ENCODE measurements at places on chromosomes 12 and 14.

DNA sequence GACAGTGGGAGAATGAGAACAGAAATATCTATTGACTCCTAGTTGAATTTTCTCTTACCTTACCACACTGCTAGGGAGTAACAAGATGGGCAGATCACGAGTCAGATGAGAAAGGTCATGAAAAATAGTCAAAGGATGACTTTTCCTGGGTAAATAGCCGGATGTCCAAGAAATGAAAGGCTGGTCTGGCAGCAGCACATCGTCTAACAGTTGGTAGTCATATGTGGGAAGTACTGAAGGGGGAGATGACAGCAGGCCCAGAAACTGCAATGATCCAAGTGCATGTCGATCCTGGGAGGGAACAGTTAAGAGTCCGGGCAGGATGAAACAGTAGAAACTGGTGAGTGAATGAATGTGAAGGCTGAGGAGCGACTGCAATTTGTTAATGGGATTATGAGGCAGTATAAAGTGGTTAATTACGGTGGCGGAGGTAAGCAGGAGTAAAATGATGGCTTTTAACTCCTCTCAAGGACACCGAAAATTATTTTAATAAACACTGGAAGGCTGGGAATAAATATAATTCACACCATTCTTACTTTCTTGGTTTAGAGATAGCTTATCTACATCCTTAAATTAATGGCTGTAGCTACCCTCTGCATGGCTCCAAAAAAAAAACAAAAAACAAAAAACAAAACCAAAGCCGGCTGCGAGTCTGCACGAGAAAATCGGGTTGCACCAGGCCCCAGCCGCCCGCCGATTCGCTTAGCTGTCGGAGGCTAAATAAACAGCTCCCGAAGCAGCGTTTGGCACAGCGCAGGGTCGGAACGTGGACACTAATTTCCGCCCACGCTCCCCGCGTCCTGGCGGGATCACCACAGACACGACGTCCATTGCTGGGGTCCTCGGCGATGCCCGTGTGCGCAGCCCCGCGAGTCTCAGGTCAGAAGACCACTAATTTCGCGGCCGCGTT is 1.0 kb upstream of the ERC1 start:
- DNase-seq, result peak; percentile 64

DNA sequence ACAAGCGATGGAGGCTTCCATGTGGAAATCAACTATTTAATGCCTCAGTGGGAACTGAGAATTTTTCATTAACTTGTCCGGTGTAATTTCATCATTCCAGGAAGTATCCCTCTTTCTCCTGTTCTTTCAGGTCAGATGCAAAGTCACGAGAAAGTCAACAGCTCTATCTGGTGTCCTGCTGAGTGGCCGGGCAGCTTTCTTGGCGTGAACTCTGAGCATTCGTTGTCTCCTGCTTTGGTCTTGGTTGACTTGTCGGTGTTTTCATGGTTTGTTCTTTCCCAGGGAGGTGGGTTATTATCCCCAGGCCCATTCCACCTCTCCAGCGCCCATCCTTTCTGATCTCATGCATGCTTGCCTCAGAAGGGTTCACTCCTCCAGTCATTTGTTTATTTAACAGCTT is 149.1 kb downstream of the GLT1D1 start:
- DNase-seq, result no peak

DNA sequence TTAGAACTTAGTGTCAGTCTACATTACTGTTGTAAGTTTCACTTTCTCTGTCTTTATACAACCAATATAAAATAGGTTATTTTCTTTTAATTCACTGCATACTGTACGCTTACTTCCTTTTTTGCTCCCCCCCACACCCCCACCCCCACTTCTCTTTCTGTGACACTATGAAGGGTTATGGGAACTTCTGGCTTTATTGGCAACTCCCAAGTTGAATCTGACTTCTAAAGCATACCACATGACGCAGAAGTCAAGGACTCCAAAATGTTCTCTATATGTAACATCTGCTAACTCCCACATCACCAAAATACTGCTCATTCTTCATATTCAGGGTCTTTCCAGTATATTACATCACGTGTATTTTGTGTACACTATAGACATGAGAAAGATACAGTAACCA is 81.2 kb upstream of the ATXN7L3B start:
- no peak for DNase-seq

- no peak for DNase-seq
Observed at GRCh38 chr14:89457007-89457406, 40.0 kb upstream of the FOXN3 start.

DNA sequence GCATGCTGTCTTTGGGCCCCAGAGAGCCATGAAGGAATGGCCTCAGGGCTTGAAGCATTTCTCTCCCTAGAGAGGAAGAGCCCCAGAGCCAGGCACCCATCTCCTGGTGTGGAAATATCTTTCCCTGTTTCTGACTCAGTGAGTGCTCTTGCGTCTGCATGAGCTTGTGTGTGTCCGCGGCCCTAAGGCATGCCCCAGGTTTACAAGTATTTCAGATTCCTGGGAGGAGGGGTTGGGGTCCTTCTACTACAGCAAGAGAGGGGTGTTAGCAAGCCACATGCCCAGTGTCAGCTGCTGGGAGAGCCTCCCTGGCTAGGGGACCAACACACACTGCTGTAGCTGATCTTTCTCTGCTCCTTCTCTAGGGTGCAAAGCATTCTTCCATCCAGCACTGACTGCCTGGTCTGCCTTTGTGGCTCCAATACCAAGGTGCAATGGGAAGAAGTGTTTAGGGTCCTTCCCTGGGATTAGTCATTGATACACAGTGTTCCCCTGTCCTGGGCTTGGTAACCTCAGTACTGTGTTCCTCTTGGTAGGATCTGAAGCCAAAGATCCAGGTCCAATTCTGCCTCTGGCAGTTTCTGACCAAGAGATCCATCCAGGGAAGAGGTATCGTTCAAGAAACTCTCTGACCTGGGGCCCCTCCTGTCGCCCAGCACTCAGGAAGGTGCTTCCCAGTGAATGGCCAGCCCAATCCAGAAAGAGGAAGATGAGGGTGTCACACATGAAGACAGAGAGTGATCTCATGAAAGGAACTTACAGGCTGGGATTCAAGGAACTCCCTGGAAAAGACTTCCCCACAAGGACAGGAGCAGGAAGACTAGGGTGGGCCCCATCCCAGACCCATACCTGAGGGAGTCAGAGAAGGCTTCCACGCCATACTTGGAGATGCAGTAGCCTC is 3.1 kb downstream of the RDH16 start:
- DNase-seq, result no peak

- DNase-seq, result no peak
Observed at GRCh38 chr12:123948796-123949769, 23.5 kb downstream of the CCDC92 start.

DNA sequence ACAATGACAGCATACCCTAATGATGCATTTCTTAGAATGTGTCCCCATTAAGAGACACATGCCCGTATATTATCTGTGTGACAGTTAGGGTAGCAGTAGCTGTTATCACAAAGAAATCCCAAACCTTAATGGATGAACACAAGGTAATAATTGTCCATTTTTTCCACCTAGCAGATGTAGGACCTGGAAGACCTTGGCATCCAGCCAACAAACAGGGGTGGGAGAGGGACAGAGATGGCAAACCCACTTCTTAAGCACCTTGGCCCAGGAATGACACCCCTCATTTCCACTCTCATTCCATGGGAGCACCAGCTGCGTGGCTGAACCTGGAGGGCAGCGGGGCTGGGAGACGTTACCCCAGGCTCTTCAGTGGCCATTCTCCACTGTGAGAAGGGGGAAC is 679.0 kb downstream of the AACS start:
- DNase-seq, result no peak

DNA sequence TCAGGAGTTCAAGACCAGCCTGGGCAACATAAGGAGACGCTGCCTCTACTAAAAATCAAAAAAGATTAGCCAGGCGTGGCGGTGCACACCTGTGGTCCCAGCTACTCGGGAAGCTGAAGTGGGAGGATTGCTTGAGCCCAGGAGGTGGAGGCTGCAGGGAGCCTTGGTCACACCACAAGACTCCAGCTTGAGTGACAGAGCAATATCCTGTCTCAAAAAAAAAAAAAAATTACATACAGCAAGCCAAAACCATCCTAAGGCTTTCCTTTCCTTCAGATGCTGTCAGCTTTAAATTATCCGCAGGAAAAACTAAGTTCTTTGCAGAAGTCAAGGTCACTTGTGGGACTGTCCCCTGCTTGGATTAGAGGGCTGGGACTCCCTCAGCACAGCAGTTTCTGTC is 1.3 kb downstream of the CS start:
- no peak for DNase-seq

- DNase-seq, result no peak
Observed at GRCh38 chr12:94284046-94284445, 135.7 kb downstream of the PLXNC1 start.

DNA sequence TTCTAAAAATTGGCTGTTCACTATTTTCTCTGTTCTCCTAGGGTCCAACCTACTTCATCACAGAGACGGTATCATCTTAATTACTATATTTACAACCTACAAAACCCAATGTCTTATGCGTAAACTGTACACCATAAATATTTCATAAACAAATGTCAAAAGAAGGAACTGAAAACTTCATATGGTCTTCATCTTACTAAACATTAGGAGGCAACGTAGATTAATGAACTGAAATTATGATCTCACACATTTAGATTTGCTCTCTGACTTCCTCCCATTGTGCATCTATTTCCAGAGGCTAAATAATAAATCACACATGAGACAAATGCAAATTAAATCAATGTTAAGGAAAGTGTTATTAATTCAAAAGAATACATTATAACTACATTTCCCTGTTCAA is 1850.6 kb upstream of the SEL1L start:
- no peak for DNase-seq

- no peak for DNase-seq
Observed at GRCh38 chr14:39268393-39268792, 34.7 kb downstream of the MIA2 start.

- DNase-seq, result peak; percentile 74
Observed at GRCh38 chr12:14554281-14555007, 13.2 kb downstream of the PLBD1 start.
